ENCODE measurements at places on chromosomes 2 and 18.

DNA sequence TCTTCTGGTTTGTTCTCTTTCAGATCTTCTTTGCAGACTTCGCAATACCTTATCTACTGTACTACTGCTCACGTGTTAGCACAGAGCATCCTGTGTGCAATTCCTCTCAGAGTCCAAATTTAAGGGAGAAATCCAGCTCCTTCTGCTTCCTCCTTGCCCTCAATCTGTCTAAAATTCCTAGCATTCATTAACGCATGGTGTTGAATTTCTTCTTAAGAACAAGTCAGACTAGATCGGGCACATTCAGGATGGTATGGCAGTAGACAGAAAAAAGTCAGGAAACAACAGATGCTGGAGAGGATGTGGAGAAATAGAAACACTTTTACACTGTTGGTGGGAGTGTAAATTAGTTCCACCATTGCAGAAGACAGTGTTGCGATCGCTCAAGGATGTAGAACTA, 206.1 kb upstream of the CDH7 start:
- no peak for DNase-seq

DNA sequence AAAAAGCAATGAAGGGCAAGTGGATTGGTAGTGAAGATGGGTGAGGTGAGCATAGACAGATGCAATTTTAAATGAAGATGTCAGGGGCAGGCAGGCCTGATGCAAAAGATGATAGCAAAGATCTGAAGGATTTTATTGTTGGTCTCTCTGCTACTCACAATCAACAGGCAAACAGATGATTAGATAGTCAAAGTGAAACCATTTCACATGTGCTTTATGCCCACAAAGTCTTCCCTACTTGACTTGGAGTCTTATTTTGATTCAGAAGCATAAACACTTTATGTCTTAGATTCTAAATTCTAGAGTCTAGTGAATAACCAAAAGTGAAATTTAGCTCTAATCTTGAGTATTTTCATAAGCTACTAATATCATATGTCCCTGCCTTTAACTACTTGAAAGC, 153.8 kb upstream of the HNRNPA3 start:
- no peak for DNase-seq

DNA sequence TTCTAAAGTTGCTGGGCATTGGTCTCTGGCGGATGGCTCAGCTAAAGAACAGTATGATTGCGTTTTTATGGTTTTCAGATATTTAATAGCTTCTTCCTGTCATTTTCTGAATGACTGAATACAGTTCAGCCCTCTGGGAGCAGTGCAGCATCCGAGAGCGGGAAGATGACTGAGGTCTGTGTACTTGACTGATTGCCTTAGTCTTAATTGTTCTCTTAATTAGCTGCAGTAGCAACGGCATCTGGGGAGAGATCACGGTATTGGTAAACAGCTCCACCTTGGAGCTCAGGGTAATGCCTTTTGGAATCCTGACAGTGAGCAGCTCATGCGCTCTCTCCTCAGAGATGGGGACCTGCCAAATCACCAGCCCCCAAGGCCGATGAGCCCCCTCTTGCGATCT, 481.4 kb upstream of the SPRED2 start:
- DNase-seq = no peak

DNA sequence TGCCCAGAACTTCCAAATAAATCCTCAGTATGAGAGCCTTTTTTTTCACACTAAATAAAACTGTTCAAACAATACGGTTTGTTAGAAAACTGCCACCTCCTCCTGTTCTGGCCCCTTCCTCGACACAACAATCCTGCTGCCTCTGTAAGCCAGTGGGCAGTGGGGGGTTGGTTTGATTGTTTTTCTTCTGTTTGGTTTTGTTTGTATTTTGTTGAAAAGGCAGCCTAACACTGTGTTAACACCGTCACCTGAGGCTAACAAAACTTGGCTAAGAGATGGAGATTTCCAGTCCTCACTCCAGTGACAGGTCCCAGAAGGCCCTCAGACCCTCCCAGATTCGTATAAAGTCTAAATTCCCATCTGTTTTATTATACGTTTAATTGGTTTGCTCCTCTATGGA, 402.1 kb downstream of the ZNF521 start:
- DNase-seq = no peak

- no peak for DNase-seq
Observed at GRCh38 chr2:221741496-221742211, 169.6 kb upstream of the EPHA4 start.

GRCh38 chr2:160472839-160473251, 20.8 kb downstream of the RBMS1 start:
- DNase-seq = no peak

DNA sequence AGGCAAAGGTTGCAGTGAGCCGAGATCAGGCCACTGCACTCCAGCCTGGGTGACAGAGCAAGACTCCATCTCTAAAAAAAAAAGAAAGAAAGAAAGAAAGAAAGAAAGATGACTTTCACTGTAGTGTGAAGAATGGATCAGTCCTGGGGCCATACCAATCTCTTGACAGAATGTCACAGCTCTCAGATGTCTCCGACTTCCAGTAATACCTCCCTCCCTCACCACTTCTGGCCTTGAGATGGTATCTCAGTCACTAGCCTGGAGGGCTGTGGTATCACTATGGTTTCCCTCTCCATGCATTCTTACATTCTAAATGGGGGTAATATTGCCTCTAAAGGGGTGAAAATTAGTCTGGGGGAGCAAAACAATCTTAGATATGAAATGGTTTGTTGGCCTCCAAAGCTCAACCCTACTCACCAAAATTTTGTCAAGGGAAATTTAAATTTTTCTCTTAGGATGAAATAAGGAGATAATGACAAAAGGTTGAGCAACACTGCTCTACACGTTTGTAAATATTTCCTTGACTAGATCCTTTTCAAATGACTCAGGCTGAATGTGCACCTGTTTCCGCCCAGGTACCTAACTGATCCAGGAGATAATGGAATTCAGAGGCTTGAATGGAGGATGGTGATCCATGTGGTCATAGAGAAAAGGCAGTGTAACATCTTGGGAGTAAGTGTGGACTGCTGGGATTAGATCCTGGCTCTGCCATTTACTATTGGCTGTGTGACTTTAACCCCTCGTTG, 19.9 kb upstream of the SPRED2 start:
- DNase-seq = no peak

DNA sequence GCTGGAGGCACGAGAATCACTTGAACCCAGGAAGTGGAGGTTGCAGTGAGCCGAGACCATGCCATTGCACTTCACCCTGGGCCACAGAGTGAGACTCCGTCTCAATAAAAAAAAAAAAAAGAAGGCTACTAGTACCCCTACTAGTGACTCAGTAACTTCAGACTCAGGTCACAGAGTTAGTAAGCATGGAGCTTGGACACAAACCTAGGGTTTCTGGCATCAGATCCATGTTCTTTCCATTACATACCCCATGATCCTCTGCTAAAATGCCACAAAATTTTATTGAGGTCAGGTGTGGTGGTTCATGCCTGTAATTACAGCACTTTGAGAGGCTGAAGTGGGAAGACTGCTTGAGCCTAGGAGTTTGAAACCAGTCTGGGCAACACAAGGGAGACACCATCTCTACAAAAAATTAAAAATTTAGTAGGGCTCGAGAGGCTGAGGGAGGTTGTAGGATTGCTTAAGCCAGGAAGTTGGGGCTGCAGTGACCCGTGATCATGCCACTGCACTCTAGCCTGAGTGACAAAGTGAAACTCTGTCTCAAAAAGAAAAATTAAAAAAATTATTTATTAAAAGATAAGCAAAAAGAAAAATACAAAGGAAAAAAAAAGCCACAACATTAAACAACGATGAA, 45.1 kb downstream of the DHX57 start:
- DNase-seq = no peak

GRCh38 chr2:45121236-45121927, 112.1 kb upstream of the SIX2 start:
- no peak for DNase-seq

DNA sequence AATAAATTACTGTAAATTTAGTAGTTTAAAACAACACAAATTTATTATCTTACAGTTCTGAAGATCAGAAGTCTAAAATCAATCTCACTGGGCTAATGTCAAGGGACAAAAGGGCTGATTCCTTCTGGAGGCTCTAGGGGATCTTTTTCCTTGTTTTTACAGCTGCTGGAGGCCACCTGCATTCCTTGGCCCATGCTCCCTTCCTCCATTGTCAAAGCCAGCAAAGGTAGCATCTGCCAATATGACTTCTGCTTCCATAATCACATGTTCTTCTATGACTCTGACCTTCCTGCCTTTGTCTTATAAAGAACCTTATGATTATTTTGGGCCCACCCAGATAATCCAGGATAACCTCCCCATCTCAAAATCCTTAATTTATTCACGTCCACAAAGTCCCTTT, 46.0 kb upstream of the FAM136A start:
- no peak for DNase-seq

DNA sequence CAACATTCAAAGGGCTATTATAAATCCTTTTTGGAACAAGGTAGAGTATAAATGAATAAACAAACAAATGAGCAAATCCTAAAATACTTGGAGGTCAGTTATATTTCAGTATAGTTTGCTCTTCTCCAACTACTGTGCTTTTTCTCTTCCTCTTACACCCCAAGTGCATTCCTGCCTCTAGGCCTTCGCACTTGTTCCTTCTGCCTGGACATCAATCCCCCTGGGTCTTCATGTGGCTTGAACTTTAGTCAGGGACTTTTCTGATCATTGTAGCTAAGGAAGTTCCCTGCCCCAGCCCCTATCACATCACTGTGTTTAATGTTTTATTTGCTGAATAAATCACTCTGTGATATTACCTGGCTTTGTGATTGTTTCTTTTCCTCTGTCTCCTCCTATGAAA, 418.2 kb upstream of the HNRNPA3 start:
- DNase-seq = no peak

DNA sequence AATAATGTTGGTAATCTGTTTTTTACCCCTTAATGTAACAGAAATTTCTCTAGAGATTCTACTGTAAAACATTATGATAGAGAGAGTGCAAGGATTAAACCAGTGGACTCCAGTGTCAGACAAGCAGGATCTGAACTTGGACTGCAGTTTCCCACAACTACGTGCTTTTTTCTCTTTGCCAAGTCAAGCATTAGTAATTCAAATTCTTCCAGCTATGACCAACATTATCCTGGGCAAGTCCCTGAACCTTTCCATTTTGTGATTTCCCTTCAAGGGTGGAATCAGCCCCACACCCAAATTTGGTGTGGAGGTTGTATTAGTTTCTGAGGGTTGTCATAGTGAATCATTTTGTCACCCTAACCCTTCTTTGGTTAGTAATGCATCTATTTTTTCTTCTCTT, 482.0 kb downstream of the ZNF516 start:
- no peak for DNase-seq

DNA sequence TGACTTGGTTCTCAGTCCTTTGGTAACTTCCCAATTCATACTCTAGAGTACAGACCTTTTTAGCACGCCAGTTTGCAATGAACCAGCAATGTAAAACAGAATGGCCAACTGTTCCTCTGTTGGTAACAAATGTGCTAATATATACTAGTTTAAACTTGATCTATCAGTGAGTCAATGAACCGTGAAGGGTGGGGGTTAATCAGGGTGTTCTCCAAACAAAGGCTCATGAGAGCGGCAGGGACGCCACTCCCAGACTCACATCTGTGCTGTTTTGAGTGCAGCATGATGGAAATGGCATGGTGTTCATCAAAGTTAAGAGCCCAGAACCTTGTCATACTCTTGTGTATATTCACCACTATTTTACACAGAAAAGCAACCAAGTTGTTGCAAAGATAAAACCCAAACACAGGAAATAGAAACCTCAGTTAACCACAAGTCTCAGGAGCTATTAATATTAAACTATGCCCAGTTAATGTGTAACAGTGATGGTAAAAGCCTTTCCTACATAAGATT, 70.3 kb downstream of the CERKL start:
- DNase-seq = no peak

GRCh38 chr2:233002829-233003657, 10.0 kb downstream of the NGEF start:
- DNase-seq = no peak

DNA sequence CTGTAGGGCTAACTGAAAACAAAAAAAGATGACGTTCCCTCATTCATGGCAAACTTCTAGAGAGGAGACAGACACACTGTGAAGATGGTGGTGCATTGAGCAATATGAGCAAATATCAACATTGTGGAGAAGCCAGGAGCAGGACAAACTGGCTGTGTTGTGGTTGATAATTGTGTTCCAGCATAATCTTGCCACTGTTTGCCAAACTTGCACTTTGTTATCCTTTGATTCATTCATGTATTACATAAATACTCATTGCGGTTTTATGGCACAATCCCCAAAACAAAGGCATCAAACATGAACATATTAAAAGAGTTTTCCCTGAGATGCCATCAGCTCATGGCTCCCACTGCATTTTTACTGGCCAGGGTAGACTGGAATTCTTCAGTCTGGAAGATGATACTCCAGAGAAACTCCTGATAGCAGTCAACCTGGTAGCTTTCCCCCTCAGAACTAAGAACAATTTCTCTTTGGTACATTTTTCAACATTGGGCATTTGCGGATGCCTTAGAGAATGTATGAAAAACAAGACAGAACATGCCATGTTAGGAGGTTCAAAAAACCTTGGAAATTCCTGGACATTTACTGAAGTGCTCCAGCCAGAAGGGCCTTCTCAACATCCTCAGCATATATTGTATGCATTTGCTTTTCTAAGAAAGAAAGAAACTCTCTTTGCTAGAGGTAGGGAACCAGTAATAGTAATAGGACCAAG, 487.4 kb upstream of the CELF4 start:
- no peak for DNase-seq

DNA sequence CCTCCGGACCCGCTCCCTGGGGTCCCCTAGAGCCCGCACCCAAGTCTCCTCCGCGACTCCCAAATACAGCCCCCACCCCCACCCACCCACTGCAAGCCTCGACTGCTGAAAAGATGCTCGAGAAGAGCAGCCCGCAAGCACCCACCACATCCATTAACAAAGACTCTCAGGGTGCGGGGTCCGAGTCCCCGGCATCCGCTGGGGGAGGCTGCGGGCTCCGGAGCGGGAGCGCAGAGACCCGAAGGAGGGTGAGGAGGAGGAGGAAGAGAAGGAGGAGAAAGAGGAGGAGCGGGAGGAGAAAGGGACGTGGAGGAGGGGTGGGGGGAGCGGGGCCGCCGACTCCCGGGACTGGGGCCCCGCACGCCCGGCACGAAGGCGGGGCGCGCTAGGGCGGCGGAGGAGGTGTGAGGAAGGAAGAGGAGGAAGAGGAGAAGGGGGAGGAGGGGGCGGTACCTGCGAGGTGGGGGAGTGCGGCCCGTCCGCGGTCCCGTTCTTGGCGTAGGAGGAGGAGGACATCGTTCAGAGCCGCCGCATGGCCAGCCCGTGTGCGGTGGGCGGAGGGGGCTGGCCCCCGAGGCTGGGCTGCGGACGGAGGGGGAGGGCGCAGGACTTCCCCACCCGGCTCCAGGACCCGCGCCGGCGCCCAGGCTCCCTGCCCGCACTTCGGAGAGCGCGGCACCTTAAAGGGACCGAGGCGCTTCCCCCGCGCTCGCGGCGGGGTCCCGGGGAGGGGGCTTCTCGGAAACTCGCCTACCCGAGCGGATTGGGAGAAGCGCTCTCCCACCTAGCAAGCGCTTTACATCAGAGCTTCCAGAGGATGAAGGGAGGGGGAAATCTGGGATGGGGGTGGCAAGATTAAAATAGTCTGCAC, at the start of gene CACNB4:
Gene CACNB4 (minus strand): TSS at position 549 of the 871 bp plus-strand sequence.
- DNase-seq = no peak

- DNase-seq = no peak
Observed at GRCh38 chr18:23194155-23194996, 59.1 kb downstream of the CABLES1 start.

- DNase-seq = no peak
Observed at GRCh38 chr2:160266037-160266551, 66.0 kb upstream of the ITGB6 start.

- DNase-seq = no peak
Observed at GRCh38 chr2:98924910-98925309, 11.1 kb downstream of the CRACDL start.

- DNase-seq = no peak
Observed at GRCh38 chr2:46556681-46557289, 77.4 kb downstream of the TMEM247 start.

GRCh38 chr18:54830866-54831265, 2.6 kb downstream of the RAB27B start:
- DNase-seq = no peak
